SK-N-SH treated with all-trans-retinoic acid at 6 μM for 48 hours (cell line): ENCODE measurements at places on chromosomes 11 and 22.

- ATAC-seq, result peak; percentile 80
Measured at GRCh38 chr22:36081023-36081431, 52.4 kb upstream of the RBFOX2 start.

- ATAC-seq, result no peak
Measured at GRCh38 chr11:58742981-58743880, 11.5 kb upstream of the GLYAT start.

- ATAC-seq, result peak; percentile 83
Measured at GRCh38 chr22:36221799-36222751, 17.3 kb downstream of the APOL2 start.

DNA sequence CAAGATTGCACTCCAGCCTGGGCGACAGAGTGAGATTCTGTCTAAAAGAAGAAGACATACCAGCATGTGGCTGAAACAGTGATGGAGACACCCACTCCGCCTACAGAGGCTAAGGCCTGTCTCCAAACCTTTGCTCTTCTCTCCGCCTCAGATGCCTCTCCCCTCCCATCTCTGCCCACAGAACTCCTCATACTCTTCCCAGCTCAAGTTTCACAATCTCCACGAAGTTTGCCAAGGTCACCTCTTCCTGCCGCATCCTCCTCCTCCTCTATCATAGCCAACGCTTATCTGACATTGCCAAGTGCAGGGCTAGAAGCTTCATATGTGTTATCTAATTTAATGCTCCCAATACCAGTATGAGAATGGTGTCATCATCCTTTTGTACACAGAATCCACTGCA is 25.9 kb upstream of the FBLN1 start:
- ATAC-seq, result no peak
